ENCODE measurements at places on chromosomes 2 and 18. TPM values are rescaled to one million over a fixed set of nuclear protein-coding genes. Genes with fewer than 3 reads are reported as not detected.

DNA sequence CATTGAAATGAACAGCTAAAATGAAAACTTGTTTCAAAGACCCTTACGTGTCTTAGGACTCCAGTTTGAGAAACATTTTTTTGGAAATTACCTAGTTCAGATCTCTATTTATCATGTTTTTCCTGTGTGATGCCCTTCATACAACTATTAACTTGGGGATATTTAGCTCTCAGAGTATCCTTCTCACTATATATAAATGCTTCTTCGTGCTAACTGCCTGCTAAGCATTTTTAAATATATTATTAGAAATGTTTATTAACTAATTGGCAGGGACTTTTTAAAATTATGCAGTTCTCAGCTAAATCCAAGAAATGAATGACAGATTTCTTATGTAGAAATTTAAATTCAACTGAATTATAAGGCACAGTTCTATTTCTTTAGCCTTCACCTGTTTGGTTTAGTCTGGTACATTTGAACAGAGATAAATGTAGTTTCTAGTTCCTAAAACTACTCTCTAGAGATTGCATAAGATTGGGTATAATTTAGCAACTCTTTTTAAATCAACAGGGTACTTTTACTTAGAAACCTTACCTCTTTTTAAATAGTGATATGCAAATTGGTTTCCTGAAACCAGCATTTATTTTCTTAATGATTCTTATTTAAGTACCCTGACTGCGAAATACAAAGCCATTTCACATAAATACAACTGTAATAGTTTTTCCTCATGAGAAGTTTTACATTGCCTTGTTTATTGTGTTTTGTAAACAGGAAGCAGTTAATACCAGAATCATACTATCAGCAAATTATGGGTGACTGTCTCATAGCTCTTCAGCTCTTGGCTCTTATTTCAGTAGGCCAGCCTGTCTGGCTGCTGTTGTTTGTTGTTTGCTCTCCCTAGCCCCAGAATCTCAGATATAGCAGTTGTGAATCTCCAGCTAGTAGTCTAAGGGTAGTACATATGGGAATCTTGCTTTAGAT, 140.7 kb downstream of the PTRHD1 start:
- H3K4me1 ChIP-seq = peaks cover 10% of the 10 kb centered on the region
- H3K36me3 ChIP-seq = peaks cover 2% of the 10 kb centered on the region
- H3K27ac ChIP-seq = no peak overlapping the region
- DNase-seq = no peak
- H3K4me3 ChIP-seq = no peak overlapping the region
- no peaks in the 10 kb centered on the region for H3K27me3 ChIP-seq

DNA sequence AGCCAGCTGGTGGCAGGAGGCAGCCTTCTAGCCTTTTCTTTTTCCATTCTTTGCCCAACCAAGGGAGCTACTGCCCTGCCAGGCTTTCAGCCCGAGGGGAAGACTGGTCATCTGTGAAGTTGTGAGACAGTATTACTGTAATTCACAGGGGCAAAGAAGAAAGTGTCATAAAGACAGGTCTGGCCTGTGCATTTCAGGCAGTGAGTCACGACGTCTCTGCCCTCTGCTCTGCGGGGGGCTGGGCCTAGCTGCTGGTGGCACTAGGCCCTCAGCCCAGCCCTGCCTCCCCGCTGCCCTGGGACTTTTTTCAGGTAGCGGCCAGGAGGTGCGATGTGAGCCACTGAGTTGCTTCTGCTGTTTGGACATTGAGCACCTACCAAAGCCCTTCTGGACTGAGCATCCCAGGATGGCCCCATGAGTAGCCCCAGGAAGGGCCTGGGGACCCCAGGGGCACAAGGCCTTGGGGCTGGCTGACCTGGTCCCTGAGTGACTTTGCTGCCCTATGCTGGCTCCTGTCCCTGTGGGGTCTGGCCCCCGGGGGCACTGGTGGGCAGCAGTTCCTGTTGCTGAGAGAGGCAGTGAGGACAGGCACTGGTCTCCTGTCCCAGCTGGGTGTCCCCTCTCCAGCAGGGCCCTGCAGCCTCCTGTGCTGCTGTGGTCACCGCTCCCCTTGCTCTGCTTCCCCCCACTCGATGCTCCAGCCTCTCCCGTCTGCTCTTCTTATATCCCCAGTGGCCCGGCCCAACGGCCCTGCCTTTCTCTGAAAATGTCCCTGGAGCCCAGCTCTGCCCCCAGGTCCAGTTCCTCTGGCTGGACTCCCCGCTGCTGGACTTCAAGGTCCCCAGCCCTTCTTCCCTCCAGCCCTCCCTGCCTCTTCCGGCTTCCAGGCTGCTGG, 7.0 kb downstream of the INHBB start:
- H3K4me1 ChIP-seq = no peaks in the 10 kb centered on the region
- DNase-seq = no peak
- H3K36me3 ChIP-seq = no peaks in the 10 kb centered on the region
- peaks cover 21% of the 10 kb centered on the region for H3K27me3 ChIP-seq

DNA sequence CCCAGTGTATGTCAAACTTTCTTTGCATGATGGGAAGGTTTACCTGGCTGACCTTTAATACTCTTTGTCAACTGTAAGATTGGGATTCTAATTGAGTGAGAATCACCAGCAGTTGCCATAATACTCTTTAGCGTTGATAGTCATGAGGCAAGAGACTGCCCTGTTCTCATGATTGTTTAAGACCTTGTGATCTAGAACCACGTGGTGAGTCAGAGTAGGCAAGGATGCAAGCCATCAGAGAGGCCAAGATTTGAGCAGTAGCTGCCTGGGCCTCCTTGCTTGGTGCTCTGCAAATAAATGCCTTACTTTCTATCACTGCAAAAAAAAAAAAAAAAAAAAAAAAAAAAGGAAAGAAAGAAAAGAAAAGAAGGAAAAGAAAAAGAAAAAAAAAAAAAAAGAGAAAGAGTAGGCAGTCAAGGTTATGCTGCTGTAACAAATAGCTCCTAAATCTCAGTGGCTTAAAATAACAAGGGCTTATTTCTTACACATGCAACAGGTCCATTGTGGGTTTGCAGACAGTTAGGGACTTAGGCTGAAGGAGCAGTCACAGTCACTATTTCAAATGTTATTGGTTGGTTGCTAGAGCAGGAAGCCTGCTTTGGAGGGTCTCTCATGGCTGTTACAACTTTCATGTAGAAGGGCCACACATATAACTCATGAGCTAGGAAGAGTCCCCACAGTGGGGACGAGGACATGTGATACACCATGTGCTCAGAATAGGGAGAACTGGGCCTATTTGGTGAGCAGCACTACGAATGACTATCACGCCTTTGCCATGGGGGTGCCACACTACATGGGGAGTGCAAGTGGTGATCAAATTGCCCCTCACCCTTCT, 21.7 kb downstream of the IL1R2 start:
- peaks cover 37% of the 10 kb centered on the region for H3K4me1 ChIP-seq
- DNase-seq = peak; percentile 44
- peaks cover 9% of the 10 kb centered on the region for H3K36me3 ChIP-seq

DNA sequence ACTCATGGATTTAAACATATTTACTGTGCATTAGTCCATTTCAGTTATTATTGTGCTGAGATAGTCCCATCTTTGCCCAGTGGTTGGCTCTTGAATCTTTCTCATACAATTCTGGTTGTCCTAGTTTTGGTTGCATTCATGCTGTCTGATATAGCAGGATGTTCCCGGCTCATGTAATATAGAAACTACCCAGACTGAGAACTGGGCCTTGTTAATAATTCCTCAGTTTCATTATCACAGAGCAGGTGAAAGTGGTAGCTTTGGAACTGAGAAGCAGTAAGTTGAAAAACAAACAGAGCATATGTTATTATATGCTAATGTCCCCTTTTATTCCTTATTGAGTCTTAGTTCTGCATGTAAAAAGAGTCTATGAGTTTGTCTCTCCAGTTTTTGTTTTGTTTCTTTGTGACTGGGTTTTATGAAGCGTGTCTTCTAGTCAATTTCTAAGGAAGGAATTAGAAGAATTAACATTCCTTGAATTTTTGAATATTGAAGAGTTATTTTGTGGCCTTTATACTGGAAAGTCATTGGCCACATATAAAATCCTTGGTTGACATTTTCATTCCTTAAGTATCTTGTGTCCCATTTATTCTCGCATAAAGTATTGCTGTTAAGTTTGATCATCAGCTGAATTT, 43.3 kb downstream of the EIF5B start:
- H3K36me3 ChIP-seq = peaks cover 49% of the 10 kb centered on the region
- no peaks in the 10 kb centered on the region for H3K27me3 ChIP-seq
- H3K4me1 ChIP-seq = peaks cover 35% of the 10 kb centered on the region
- H3K27ac ChIP-seq = no peak overlapping the region
- DNase-seq = no peak

DNA sequence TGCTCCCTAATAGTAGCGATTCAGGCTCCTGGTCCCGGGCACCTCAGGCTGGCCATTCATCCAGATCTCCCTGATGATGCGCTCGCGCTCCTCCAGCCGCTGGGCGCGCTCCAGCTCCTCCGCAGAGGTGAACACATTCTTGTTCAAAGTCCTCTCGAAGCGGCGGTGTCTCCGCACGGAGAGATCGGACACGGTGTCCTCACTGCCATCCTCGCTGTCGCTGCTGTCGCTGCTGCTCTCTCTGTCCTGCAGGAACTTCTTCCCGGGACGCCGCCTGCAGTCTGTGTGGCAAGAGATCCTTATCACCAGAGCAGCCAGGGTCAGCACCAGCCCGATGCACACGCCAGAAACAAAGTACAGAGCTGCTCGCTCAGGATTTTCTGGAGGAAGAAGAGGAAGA, 67.5 kb downstream of the EVA1A start:
- H3K4me1 ChIP-seq = no peaks in the 10 kb centered on the region
- H3K36me3 ChIP-seq = no peaks in the 10 kb centered on the region
- H3K27me3 ChIP-seq = peaks cover 13% of the 10 kb centered on the region
- H3K27ac ChIP-seq = no peak overlapping the region

The DHRS9 gene
- total RNA-seq = 2.6 TPM

Measured in activated naive CD4-positive, alpha-beta T cell treated with anti-CD3 and anti-CD28 coated beads for 36 hours (primary cell).